ENCODE measurements at places on chromosomes 1 and 21.

DNA sequence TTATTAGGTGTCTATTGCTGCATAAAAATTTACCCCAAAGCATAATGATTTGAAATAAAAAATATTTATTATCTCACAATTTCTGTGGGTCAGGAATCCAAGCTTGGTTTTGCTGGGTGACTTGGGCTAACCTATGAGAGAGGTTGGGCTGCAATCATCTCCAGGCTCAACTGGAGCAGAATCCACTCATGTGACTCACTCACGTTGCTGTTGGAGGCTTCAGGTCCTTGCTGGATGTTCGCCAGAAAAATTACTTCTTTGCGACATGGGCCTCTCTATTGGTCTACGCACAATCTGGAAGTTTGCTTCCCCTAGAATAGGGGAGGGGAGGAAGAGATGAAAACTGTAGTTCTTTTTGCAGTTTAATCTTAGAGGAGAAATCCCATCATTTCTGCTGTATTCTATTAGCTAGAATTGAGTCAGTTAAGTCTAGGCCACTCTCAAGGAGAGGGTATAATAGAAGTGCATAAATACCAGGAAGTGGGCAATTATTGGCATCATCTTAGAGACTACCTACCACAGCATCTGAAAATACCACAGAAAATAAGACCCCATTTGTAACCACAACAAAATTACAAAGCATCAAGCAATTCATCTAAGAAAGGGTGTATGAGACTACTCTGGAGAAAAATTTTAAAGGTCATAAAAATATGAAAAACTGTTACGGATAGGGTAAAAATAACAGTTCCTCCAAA is 5.7 kb upstream of the FASLG start:
- no peak for DNase-seq

DNA sequence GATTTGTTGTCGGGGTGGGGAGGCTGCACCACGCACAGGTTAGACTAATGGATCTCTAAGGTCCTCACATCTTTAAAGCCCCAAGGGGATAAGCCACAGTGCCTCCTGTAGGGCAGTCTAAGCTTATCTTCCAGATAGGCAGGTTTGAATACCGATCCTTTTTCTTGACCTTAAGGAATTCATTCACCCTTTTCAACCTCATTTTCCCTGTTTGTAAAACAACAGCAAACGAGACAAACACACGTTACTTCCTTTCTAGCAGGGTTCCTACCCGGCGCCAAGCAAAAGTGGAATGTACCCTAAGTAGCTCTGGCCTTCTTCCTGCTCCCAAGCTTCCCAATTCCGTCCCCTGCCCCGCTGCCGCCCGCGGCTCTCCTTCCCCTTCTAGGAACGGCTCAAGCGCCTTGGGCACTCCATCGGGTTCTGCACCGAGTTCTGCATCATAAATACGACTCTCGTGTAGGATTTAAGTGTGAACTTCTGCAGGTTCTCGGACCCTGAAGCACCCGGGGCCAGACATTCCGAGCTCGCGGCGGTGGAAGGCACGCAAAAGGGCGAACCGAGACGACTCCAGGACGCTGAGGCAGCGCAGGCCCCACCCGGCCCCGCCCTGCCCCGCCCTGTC is 548 bp upstream of the CDC20 start:
- DNase-seq = no peak

GRCh38 chr1:200033511-200034261 is 6.2 kb downstream of the NR5A2 start:
- DNase-seq = no peak

- no peak for DNase-seq
Measured at GRCh38 chr21:36188081-36188681, 31.6 kb downstream of the DOP1B start.

DNA sequence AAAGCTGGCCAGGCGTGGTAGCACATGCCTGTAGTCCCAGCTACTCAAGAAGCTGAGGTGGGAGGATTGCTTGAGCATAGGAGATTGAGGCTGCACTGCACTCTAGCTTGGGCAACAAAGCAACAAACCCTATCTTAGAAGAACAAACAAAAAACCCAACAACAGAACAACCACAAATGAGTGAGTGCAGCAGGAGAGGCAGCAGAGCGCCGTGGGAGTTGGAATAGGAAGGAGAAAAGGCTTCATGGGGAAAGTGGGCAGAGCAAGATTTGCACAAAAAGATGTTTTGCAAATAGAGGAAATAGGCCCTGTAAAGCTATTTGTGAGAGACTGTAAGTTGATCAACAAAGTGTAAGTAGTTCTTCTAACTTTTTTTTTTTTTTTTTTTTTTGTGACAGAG is 19.6 kb downstream of the SMAP2 start:
- DNase-seq = no peak

- no peak for DNase-seq
Measured at GRCh38 chr1:4132352-4133296, 232.6 kb upstream of the C1orf174 start.

- no peak for DNase-seq
Measured at GRCh38 chr1:243343970-243344937, 88.4 kb downstream of the SDCCAG8 start.

- no peak for DNase-seq
Measured at GRCh38 chr1:240611228-240611618, 732 bp downstream of the GREM2 start.

DNA sequence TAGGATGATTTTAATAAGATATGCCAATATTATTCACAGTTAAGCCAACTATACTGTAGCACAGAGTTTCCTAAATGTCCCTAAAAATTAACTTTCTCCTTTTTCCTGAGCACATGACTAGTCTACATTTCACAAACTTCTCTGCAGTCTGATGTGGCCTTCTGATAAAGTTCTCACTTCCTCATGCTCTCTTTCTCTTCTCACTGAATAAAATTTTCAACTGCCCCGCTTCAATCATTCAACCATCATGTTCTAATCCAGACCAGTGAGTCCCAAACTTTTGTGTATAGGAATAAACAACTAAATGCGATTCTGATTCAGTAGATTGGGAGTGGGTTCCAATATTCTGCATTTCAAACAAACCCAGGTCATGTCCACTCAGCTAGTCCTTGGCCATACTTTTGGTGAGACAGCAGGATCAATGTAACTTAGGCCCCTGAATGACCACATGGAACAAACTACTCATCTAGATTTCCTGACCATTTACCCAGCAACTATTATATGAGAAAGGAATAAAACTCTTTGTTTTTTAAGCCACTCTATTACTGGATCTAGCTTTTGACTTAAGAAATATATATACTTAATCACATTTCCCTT is 20.1 kb downstream of the TUT4 start:
- DNase-seq = no peak

- no peak for DNase-seq
Measured at GRCh38 chr21:22164912-22165311, 1166.7 kb downstream of the NCAM2 start.

DNA sequence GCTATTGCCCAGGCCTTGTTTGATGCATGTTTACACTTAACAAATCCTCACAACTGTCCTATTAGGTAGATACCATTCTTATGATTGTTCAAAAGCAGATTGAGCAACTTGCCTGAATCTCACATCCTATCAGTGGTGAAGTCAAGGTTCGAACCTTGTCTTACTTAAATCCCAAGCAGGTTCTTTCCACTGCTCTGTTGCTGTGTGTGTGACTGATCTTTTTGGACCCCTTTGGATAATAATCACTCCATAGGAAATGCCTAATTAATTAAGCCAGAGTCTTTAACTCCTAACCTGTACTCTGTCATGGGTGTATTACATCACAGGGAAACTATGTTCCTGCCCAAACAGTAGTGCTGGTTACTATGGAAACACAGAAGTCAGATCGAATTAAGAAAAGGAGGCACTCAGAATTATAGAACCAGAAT is 84.2 kb downstream of the SPATA46 start:
- DNase-seq = no peak
